ENCODE measurements at places on chromosomes 7 and 10.

GRCh38 chr10:124619802-124620490 lies 124.2 kb downstream of the FAM53B start:
- no peak for DNase-seq

DNA sequence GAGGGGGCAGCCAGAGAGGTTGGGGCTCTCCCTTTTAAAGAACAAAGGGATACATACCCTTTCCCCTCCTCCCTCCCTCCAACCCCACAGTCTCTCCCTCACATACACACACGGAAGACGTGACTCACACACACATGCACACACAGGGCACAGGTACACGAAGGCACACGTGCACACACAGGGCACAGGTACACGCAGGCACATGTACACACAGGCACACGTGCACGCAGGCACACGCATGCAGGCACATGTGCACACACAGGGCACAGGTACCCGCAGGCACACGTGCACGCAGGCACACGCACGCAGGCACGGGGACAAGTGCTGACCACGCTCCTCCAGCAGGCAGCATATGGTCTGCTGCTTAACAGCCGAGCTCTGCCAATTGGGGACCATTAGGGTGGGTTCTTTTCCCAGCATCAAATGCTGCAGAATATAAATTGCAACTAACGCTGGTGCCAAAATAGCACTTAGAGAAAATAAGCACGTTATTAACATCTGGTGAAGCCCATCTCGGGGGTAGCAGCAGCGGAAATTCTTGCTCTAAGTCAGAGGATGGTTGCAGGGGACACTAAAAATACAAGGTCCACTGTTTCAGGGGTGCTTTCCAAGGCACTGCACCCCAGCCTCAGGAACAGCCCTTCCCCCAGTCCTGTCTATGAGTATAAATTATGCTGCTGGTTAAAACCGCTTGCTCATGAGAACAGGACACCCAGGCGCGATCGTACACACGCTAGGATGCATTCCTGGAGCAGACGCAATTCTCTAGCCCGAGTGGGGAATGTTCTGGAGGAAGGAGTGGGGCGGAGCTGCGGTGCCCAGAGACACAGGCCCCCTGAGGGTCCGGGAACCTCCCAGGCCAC lies 55.2 kb upstream of the TNRC18 start:
- DNase-seq = no peak

DNA sequence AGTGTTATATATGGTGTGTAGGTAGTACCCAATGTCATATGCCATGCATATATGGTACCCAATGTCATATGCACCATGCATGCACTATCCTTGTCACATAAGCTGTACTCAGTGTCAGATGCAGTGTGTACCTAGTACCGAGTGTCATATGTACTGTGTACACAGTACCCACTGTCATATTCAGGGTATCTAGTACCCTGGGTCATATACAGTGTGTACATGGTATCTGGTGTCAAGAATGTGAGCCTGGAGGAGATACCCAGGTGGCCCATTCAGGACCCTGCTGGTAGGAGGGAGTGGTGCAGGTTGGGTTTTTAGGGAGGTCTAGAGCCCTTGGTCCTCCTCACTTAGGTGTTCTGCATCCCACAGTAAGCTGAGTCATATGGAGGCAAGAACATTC lies 1.8 kb downstream of the ZMYND11 start:
- DNase-seq = peak; percentile 23

DNA sequence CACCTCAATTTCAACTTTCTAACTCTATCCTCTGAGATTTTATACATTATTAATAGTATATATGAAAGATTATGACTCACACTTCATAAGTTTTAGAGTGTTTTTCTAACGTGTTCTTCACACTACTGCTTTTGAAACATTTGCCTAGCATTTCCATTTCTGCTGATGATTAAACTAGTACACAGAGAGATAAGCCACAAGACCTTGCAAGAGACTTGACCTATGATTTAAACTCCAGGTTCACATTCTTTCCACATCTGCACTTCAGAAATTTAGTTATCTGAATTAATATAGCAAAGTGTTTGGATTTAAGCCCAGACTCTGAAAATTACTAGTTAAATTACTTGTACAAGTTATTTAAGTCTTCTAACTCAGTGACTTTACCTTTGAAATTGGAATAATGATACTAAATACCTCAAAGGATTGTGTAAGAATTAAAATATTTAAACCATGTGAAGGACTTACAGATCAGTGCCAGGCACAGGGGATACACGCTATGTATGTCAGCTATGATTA lies 66.6 kb downstream of the PCLO start:
- DNase-seq = peak; percentile 11

DNA sequence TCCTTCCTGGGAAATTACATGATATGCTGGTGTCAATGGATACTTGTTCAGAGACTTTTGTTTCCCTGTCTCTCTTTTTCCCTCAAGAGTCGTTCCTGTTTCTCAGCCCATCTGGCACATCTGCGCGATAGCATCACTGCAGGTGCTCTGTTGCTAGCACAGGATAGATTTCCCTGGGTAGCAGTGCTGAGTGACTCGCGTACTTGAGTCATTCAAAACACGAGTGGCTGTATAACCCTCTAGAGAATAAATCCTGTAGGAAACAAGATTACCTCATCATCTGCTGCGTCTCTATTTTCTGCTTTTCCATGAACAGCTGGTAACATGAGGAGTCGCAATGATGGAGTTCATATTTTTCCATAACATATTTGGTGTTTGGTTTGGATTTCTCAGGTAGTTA lies 452.0 kb upstream of the FZD8 start:
- peak; percentile 8 for DNase-seq

GRCh38 chr10:79561257-79561656 lies 1.1 kb upstream of the SFTPA2 start:
- no peak for DNase-seq

GRCh38 chr7:108419961-108420908 lies 36.0 kb downstream of the NRCAM start:
- peak; percentile 71 for DNase-seq

DNA sequence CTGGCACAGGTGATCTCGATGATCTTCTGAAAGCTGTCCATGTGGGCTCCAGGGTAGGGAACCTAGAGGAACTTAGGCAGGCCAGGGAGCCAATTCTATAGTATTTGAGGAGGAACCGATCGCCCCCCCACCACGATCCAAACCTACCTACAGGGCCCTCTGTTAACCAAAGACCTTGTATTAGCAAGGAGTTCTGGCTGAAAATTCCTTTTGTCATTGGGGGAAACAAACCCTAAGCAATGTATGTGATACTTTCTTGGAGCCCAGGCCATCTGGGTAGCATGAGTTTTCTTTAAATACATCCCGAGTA lies 62.1 kb downstream of the CHN2 start:
- no peak for DNase-seq
